Esophagus muscularis mucosa (tissue), 4 donors: ENCODE measurements at places on chromosomes 3 and 15. TPM values are rescaled to one million over a fixed set of nuclear protein-coding genes. Genes with fewer than 3 reads are reported as not detected.
A peak's percentile ranks its signal among the peaks of the same experiment; 100 is the strongest.

CHRM5 gene
- total RNA-seq = not detected

DNA sequence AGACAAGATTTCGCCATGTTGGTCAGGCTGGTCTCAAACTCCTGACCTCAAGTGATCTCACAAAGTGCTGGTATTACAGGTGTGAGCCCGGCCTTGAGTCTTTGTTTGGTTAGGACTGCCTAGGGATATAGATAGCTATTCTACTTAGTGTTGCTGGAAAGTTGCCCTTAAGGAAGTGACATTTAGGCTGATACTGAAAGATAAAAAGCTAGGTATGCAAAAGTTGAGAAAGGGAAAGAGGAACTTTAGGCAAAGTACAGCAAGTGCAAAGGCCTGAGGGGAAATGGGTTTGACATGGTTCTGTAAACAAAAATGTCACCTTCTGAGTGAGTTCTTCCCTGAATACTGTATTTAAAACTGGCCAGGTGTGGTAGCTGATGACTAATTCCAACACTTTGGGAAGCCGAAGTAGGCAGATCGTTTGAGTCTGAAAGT, 111.5 kb downstream of the ZNF609 start:
- DNase-seq = no peak

- DNase-seq = no peak
Measured at GRCh38 chr3:52801839-52802238, 7.2 kb downstream of the ITIH3 start.

DNA sequence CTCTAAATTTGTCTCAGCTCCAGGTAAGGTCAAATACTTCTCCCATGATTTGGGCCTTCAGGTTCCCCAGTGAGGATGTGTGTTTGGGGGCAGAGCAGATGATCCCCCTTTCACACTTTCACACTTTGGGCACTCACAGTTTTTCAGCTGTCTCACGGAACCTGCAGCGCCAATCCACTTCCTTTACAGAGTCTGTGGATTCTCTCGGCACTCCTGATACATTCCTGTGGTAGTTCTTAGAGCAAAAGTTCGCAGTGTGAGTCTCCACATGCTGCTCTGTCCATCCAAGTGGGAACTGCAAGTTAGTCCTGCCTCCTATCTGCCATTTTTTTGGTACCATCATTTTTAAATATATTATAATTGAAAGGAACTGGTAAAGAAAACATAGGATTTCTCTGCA, 20.2 kb upstream of the CPOX start:
- DNase-seq = no peak

DNA sequence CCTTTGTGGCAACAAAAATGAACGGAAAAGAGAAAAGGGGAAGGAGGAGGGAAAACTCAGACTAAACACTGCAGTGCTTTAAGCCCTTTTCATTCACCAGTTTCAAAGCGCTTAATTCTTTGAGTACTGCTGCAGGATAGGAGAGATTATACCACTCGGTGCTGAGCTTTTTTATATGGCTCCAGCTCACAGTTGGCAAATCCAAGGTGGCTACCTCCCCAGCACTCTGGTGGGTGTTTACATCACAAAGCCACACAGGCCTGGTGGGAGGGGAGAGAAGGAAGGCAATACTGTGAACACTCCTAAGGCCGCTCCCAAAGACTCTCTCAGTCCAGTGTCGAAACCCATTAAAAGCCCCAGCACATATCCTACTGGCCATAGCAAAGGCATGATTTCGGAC, 191.4 kb downstream of the STT3B start:
- no peak for DNase-seq

PAQR9 gene
- total RNA-seq = not detected

DNA sequence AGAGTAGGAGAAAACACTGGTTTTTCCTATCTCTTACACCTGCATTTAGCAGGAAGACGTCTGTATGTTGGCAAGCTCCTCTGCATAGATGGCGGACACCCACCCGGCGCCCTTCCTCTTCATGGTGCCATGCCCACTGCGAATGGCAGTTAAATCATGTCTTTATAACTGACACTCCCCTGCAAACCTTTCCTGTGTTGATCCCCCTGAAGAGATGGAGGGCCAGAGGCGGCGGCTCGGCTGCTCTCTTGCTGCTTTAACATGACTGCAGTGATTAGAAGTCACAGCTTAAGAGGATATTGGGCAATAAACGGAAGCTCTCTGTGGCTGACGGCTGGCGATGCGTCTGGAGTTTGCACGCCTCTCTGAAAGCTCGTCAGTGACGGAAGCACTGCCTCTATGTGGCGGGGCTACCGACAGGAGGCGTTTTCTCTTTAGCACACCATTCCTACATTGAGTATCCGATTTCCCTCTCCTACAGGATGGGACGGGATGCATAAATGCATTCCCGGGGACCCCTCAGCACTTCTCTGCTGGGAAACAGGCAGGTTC, 25.5 kb upstream of the SNRPA1 start:
- no peak for DNase-seq

GOLGA6L9 gene
- 1.3 TPM for total RNA-seq

CD86 gene
- total RNA-seq = 3.9 TPM

DNA sequence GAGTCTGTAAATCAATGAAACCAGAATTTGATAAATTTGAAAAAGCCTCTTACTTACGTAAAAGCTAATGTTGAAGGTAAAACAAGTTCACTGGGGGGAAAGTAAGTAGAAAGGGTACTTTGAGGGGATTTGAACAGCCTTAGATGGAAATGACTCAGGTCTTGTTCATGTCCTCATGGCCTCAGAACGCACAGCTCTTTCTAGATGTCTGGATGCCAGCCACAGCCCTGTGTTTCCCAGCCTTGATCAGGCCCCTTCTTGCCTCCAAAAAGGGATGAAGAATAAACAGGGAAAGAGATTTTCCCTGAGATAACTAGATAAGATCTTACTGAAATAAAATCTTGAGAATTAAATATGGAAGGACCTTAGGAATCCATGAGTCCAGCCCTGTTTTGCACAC, 237.1 kb upstream of the GOLGA6L4 start:
- no peak for DNase-seq

SKOR1 gene
- total RNA-seq = 0.58 TPM

DNA sequence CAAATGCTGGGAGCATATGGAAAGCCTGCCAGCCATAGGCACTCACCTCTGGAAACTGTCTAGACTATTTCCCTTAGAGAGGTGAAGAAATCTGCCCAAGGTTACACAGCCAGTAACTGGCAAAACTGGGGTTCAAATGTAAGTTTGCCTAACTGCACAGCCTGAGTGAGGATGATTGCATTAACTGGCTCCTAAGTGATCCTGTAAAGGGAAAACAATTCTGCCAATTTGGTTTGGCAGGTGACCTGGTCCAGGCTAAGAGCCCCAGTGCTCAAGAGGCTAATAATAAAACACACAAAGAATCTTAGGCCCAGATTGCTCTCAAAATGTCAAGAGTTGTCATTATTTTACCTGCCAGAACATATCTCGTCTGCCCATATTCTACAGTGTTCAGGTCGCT, 43.9 kb upstream of the SPRED1 start:
- DNase-seq = no peak

DNA sequence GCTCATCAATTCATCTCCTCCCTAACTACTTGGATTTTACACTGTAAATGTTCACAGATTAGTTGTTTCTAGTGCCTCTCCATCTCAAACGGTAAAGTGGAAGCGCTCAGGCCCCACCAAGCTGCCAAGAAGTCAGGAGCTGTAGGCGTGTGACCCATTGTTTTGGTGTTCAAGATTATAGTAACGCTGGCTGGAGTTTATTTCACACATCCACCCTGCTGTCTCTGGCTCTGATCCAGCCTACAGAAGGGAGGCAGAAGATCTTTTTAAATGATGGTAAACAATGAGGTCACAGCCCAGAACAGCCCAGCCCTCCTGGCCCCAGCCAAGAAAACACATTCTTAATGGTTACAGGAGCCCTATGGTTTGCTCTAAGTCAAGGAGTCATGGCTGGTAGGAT, 25.7 kb upstream of the GALNT15 start:
- DNase-seq = peak; percentile 96

CDHR4 gene
- not detected for total RNA-seq

- DNase-seq = no peak
Measured at GRCh38 chr3:112357930-112358780, 25.2 kb downstream of the CD200 start.

MITF gene
- 80.9 TPM for total RNA-seq

DNA sequence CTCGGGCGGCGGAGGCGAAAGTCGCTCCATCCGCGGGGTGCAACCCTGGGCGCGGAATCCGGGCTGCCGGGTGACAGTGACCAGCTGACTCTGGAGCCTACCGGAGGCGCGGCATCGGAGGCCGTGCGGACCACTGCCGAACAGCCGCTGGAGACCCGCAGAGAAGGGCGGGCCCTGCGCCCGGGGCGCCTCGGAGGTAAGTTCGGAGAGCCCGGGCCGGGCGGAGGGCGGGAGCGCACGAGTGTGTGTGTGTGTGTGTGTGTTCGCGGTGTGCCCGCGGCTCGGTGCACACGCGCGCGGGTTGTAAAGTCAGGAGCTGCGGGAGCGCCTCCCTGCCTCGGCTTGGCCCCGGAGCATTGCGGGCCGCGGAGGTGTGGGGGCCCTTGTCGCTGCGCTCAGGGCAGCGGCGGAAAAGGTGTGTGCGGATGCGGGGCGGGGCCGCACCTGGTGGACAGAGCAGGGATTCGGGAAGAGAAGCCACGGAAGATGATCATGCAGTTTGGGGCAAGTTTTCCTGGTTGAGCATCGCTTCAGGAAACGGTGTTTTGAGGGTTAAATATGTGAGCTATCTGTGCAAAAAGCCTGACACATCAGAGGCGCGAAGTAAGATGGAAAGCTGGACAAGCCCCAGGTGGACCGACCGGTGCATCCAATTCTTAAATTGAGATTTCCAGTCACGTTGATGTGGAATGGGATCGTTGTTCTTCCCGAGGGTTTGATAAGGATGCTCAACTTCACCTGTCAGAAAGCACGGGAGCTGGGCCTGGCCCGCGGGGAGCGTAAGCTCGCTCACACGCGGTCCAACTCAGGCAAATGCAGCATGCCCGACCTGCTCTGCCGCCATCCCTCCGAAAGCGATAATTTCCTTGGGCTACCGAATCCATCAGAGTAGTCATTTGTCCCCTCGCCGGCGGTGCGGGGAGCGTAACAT, 474 bp downstream of the MINAR1 start:
- peak; percentile 82 for DNase-seq

GRCh38 chr15:100931143-100931890, 12.2 kb downstream of the LRRK1 start:
- no peak for DNase-seq

GRCh38 chr3:142929109-142929508, 34.4 kb downstream of the PAQR9 start:
- DNase-seq = no peak

DNA sequence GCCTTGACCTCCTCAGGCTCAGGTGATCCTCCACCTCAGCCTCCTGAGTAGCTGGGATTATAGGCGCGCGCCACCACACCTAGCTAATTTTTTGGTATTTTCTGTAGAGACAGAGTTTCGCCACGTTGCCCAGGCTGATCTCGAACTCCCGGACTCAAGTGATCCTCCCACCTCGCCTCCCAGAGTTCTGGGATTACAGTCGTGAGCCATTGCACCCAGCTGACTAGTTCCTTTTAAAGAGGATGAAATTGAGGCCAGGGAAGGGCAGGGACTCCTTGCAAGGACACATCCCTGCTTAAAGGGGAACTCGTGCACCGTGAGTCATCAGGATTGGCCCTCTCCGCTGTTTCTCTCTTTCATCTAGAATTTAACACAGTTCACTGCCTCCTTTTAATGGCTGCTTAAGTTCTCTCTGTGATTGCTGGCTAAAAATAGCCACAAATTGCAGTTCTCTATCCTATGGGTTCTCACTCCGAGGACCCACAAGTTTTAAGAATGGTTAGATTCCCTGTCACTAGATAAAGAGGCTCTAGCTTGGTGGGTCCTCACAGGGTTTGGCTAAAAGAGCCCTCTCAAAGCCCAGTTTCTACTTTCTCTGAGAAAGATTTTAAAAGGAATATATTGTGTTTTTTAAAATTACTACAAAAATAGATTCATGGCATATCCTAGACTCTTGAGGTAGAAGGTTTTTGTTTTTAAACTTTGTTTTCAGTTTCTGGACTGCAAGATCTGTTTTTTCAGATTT, 1.4 kb downstream of the CRTAP start:
- no peak for DNase-seq

GRCh38 chr15:35696767-35697231, 150.8 kb upstream of the DPH6 start:
- DNase-seq = no peak

GRCh38 chr15:68930268-68931022, at the start of gene SPESP1:
Gene SPESP1 (plus strand): TSS chr15:68930525. CDS start chr15:68930654, 129 bp downstream.
- DNase-seq = no peak

ATR gene
- 9.5 TPM for total RNA-seq

GRCh38 chr3:133477487-133477886, 77.6 kb downstream of the BFSP2 start:
- no peak for DNase-seq

MAP6D1 gene
- 0.42 TPM for total RNA-seq

- no peak for DNase-seq
Measured at GRCh38 chr3:23203708-23204330, 692 bp downstream of the UBE2E2 start.

- DNase-seq = no peak
Measured at GRCh38 chr3:6723205-6723604, 137.7 kb upstream of the GRM7 start.

DNA sequence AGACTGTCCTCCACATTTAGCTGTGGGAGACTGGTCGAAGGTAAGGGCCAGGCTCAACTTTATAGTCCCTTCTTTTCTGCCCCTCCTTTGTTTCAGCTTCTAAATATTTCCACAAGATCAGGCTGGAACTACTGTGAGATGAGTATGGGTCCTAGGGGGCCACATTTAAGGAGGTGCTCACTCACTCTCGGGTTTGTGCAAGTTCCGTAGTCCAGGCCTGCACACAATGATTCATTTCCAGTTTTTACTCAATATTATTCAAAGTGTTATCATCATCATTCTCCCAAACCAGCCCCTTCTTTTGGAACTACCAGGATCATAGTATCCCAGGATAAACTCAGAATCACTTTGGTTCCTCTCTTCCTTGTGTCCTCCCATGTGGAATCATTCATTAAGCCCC, 289.1 kb downstream of the ADAMTSL3 start:
- no peak for DNase-seq

- DNase-seq = no peak
Measured at GRCh38 chr3:152258448-152259393, 10.0 kb upstream of the MBNL1 start.
